ENCODE measurements at places on chromosomes 2 and 18.

DNA sequence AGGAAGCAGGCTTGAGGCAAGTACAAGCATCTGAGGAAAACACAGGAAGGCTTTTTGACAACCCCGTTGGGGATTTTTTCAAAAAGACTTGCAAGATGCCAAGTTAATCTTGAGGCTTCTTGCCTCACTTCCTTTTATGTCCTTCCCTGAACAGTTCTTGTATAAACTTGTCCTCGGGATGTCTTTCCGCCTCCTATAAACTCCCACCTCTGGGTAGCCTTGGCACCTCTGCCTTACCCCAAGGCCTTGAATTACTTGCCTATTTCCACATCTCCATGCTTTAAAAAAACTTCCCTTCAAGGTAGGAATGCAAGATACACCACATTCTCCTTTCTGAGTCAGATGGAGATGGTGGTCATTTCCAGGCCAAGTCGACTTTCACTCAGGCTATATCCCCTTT lies 106.4 kb upstream of the RBBP8 start:
- DNase-seq: no peak

- no peak for DNase-seq
Observed at GRCh38 chr18:8978394-8978793, 124.1 kb upstream of the NDUFV2 start.

DNA sequence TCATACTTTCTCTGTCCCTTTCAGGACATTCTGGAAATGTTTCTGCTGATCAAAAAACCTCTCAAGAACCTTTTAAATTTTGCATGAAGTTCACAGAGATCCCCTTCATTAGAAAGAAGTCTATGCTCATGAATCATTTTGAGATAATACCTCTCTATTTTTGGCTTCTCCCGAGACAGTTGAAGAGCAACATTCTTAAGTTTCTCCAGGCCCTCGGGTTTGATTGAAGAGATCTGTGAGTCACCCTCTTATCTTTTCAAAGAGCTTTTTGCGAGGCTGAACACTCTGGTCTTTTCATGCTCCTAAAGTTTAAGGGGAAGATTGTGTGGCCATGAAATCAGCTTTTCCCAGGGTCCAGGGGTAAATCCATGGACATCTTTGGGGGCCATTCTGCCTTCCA lies 354.2 kb downstream of the FBXO15 start:
- DNase-seq: no peak

GRCh38 chr2:132489150-132489549 lies 72.5 kb downstream of the GPR39 start:
- DNase-seq: no peak

DNA sequence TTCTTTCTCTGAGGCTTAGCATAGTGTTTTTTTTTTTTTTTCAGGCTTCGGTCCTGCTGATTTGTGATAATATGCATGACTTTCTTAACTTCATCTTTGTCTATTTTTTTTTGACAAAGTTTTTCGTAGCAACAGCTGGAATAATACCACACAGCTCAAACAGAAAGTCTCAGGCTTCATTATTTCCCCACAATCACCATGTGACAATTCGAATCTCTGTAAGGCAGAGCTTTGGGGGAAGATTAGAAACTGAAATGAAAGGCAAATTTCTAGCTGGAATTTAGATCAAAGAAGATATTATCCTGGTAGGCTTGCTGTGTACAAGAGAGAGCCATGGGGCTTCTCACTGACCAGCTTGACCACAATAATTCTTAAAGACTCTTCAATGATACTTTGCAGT lies 12.2 kb upstream of the CD28 start:
- no peak for DNase-seq

- DNase-seq: no peak
Observed at GRCh38 chr2:166632616-166633015, 138.6 kb upstream of the SCN7A start.

GRCh38 chr2:69816923-69817542 lies 12.4 kb upstream of the GMCL1 start:
- DNase-seq: no peak

- DNase-seq: no peak
Observed at GRCh38 chr2:229728370-229728769, 14.0 kb upstream of the DNER start.

- DNase-seq: no peak
Observed at GRCh38 chr2:178309541-178309940, 115.2 kb downstream of the OSBPL6 start.

- no peak for DNase-seq
Observed at GRCh38 chr2:117644403-117644802, 170.1 kb upstream of the DDX18 start.

- no peak for DNase-seq
Observed at GRCh38 chr18:69755856-69756496, 191.7 kb downstream of the CD226 start.

GRCh38 chr2:166487171-166487570 lies 6.9 kb downstream of the SCN7A start:
- DNase-seq: no peak

GRCh38 chr2:238635647-238636051 lies 208.9 kb downstream of the ASB1 start:
- DNase-seq: no peak

DNA sequence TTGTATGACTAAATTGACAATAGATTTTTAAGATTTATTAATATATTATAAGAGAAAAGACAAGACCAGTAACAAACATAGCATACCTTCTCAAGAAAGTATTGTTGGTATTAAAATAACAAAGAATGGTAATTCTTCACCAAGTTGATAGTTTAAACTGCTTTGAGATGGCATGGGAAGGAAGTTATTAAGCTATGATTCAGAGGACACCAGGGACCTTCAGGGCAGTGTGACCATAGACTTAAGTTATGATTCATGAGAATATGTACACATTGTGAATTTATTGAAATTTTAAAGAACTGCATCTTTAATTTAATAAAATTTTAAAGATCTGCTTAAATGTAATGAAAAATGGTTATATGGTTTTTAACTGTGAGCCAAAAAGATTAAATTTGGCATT lies 205.7 kb downstream of the DSEL start:
- no peak for DNase-seq

DNA sequence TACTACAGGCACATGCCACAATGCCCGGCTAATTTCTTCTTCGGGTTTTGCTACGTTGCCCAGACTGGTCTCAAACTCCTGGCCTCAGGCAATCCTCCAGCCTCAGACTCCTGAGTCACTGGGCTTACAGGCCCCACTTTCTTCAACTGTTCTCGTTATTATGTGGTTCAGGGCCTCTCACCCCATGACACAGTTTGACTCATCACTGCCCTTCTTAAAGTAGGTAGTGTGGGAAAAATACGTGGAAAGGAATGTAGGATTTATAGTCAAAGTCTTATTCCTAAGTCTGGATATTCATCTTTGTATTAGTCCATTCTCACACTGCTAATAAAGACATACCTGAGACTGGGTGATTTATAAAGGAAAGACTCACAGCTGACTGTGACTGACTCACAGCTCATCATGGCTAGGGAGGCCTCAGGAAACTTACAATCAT lies 19.4 kb downstream of the CENPA start:
- no peak for DNase-seq

GRCh38 chr2:200616193-200616592 lies 30.4 kb downstream of the AOX1 start:
- DNase-seq: no peak

GRCh38 chr2:223759569-223760430 lies 77.6 kb downstream of the AP1S3 start:
- no peak for DNase-seq

GRCh38 chr18:58525517-58525916 lies 103.4 kb downstream of the ALPK2 start:
- no peak for DNase-seq

- DNase-seq: no peak
Observed at GRCh38 chr18:58507880-58508279, 121.0 kb downstream of the ALPK2 start.

- no peak for DNase-seq
Observed at GRCh38 chr2:67532387-67532786, 135.3 kb downstream of the ETAA1 start.

DNA sequence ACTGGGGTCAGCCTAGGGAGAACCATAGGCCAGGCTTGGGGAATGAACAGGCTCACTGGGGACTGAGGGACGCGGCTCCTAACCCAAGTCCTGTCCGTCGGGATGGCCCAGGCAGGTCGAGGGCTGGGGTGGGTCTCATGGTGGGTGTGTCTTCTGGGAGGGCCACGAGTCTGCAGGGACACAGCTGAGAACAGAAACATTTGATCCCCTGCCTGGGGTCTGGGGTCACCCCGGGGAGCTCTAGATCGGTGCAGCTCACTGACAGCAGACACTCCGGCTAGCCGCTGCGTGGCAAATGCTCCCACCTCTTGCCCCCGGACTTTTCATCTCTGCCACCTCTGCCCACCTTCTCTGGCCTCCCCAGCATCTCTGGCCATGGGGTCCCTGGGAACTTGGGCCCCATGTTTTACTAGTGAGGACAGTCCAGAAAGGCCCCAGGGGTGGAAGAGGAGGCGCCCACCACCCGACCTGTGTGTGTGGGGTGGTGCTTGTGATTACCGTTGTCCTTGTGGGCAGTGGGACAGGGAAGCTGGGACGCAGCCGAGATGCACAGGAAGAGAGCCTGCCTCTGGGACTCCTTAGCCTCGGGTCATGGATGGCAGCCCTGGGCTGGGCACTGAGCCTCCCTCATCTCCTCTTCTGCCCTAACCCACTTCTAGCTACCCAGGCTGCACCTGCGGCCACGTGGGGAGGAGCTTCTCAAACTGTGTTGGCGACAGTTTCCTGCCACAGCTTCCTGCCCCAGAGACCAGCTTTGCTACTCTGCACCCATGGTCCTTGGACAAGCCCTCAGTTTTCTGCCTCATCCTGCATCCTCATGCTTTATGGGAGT lies 4.9 kb downstream of the ZAP70 start:
- no peak for DNase-seq

- DNase-seq: no peak
Observed at GRCh38 chr2:72545790-72546189, 280.0 kb downstream of the EXOC6B start.
